ENCODE measurements at places on chromosomes 7 and 10.

DNA sequence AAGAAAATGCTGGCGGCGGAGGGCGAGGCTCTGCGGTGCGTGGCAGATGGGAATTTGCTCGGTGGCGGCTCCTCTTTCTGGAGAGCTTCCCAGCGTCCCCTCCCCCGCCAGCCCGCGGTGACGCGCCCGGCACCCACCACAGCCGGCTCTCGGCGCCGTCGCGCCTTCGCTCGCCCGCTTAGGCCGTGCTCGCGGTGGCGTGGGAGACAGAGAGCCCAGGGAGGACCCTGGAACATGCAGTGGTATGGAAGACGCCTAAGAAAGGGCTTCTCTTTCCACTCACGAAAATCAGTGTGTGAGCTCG is 576 bp upstream of the CSGALNACT2 start:
- DNase-seq = peak; percentile 42

- DNase-seq = no peak
Observed at GRCh38 chr10:21519941-21520436, 5.5 kb downstream of the SKIDA1 start.

DNA sequence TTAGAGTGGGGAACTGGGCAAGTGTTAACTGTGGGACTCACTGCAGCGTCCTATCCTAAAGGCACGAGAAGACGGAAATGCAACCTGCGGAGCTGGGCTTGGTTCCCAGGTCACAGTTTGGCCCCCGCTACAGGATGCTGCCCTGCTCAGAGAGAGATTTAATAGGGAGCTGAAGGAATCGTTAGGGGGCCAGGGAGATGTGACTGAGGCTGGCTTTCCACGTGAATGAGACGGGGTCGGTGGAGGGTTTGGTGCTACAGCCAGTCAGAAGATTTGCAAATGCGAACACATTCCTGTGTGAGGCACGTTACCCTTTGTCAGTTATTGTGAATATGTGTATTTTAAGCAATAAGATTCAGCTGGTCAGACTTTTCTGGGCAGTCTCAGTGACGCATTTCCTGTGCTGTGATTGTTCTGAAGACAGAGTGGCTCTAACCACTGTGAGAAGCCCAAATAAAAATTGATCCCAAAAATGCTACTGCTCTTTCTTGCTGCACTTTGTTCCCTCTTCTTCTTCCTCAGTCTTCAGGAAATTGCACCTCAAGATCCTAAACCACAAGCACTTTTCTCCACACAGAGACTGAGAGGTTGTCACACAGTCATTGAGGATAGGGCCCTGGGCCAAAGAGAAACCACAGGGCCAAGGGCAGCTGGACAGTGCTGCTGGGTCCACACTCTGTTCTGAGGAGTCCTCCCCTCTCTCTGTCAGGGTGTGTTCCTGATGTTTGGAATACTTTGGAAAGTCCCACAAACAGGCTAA is 21.2 kb downstream of the CYP17A1 start:
- no peak for DNase-seq

GRCh38 chr10:52100011-52100547 is 214.0 kb upstream of the DKK1 start:
- no peak for DNase-seq

DNA sequence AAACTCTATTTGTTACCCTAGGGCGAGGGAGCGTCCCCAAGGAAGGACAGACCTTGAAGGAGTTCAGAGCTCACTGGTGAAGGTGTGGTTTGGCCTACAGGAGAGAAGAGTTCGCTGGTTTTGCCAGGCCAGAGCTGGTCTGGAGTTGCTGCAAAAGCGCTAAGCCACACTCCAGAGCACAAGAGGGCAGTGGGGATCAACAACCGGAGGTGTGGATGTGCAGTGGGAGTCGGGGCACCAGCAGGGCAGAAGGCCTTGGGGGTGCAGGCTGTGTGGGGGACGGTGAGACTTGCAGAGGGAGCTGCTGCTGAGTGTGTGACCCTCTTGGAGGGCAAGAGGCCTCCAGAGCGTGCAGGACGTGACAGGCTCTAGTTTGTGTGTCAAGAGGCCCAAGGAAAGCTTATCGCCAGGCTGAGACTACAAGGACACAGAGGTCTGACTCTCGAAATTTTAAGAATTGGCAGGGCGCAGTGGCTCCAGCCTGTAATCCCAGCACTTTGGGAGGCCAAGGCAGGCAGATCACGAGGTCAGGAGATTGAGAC is 14.3 kb upstream of the CUL1 start:
- DNase-seq = no peak

- no peak for DNase-seq
Observed at GRCh38 chr7:43904533-43905208, 1.7 kb downstream of the URGCP start.

GRCh38 chr7:44638611-44639557 is 32.5 kb downstream of the OGDH start:
- DNase-seq = peak; percentile 87

GRCh38 chr7:148115308-148115707 is 475.3 kb upstream of the C7orf33 start:
- DNase-seq = no peak

DNA sequence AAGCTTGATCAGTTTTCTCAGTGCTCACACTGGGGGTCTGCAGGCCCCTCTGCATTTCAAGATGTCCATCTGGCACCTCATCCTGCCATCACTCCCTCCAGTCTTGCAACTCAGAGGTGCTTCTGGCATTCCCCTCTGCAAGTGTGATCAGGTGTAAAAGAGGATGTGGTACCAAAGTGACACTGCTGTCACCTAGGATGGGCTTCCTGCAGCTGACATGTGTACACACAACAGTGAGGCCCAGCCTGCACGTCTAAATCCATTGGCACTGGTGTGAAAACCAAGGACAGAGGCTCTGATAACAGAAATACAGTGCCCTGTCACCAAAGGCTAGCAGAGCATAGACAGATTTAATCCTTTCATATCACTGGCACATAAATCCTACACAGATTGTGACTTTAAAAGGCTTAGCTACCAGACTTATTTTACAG is 162.5 kb upstream of the CELF2 start:
- no peak for DNase-seq

DNA sequence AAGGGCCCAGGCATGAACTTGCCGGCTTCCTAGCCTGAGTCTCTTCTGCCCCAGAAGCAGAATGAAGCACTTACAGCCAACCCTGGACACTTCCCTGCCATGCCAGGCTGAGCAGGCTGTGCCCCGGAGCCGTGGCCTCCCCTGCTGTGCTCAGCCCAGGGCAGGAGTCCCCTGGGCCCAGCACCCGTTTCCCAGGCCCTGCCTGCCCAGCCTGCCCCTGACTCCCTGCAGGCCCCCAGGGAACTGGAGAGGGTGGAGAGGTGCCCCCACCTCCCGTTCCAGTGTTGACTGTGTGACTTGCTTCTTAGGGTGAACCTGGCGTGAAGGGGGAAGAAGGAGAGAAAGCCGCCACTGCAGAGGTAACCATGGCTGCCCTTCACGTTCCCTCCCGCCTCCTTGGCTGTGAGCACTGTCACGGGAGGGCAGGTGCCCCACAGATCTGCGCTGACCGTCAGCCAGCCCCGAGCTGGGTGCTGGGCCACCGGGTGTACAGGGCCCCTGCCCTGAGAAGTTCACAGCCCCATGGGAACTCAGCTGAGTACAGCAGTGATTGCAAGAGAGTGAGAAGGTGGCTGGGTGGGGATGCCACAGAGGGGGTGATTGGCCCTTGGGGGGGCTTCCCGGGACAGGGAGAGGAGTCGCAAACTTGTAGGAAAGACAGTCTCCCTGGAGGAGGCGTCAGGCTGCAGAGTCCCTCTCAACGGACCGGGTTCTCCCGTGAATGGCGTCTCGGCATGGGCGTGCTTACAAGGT is 75.9 kb downstream of the MYL10 start:
- DNase-seq = no peak

GRCh38 chr10:78185693-78186055 is 152.0 kb downstream of the RPS24 start:
- no peak for DNase-seq

DNA sequence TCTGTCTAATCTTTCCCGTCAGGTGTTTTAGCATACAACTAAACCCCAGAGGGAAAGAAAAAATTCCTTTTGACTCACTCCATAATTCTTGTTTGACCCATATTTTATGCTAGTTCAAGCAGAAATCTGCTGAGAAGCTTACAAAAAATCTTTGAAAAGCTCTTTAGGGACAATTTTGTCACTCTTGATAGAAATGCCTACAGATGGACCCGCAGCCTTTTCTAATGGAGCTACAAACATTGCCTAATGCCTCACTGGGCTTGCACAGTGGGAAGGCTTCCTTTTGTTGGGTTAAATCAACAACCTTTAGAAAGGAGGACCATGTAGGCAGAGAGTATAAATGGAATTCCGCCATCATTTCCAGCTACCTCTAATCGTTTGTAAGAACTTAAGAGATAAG is 344.5 kb downstream of the PCLO start:
- DNase-seq = no peak

GRCh38 chr10:70996549-70996948 is 108.2 kb upstream of the PCBD1 start:
- DNase-seq = no peak

- DNase-seq = no peak
Observed at GRCh38 chr7:33738260-33738935, 166.9 kb upstream of the BMPER start.

DNA sequence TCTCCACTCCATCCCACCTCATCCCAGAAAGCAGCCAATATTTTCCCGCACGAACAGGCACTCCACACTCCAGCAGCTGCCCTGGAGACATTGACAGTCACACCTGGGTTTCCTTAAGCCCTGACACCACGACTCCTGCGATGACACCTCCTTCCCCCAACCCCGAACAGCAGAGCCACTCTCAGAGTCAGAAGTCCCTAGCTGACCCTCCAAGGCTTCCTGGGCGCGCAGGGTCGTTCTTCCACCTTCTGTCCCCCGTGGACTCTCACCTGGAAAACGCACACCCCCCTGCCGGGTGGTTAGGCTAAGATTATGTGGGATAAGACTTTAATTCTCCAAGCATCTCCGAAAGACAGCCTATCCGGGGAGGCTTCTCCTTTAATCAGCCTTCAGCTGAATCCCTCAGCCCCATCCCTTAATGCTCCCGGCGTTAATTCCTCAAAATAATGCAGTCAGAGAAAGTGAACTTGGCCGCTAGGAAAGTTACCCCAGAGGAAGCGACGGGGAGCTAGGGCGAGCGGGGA is 1.1 kb downstream of the DENND11 start:
- no peak for DNase-seq

DNA sequence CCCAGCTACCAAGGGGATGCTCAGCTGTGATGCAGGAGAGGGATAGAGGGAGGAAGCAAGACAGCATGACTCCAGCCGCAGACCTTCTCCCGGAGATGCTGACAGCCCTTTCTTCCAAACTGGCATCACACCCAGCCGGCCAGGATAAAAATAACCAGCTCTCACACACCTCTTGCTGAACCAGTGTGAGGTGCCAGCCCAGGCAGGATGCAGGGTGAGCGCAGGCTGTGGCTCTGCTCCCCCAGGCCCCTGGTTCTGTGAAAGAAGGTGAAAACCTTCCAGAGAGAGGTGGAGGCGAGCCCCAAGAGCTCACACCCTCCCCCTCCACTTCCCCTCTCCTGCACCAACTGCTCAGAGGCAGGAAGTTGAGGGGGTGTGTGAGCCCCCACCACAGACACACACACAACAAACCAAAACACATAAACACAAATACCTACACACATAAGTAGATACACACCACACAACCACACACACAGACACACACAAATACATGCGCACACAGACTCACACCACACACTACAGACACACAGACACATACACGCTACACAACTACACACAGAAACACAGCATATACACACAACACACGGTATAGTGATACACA is 4.0 kb downstream of the GPR15LG start:
- DNase-seq = peak; percentile 40

GRCh38 chr10:101046332-101047238 is 15.2 kb upstream of the KAZALD1 start:
- no peak for DNase-seq

DNA sequence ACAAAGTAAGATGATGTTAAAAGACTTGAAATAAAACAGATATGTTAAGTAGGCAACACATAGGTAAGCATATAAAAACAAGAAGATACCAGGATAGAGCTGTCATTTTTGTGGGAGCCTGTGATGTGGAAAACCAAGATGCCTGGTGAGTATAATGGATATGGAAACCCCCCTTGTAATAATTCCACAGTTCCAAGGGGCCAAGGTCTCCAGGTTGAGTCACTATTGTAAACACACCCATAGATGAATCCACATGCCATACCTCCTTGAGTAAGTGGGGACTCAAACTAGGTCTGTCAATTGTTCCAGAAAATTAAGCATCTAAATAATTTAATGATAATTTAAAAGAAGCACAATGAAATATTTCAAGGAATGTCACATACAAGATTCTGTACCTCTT is 15.9 kb downstream of the CAV1 start:
- no peak for DNase-seq

- DNase-seq = no peak
Observed at GRCh38 chr7:37993060-37993501, 72.6 kb downstream of the EPDR1 start.

DNA sequence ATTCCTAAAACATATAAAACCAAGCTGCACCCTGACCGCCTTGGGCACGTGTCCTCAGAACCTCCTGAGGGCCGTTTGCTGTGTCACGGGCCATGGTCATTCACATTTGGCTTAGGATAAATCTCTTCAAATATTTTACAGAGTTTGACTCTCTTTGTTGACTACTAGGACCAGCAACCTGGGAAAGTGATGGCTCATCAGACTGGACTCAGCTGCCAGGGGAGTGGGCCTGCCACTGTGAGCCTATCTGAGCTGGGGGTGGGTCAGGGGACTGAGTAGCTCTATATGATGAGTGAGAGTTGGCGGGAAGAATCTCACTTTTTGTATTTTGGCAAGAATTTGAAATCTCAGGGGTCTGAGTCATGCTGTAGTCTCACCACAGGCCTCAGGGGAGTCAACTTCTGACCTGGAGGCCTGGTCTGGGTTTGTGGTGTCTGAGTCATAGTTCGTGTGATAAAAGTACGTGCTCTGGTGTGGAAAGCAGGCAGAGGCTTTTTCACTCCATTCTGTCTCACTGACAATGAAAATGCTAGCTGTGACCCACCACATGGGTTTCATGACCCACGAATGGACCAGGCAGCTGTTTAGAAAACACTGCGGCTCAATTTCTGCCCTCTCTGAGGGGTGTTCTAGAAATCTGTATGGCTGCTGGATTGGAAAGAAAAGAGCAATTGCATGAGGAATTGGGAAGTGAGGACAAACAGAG is 4.2 kb upstream of the UPP1 start:
- peak; percentile 77 for DNase-seq

DNA sequence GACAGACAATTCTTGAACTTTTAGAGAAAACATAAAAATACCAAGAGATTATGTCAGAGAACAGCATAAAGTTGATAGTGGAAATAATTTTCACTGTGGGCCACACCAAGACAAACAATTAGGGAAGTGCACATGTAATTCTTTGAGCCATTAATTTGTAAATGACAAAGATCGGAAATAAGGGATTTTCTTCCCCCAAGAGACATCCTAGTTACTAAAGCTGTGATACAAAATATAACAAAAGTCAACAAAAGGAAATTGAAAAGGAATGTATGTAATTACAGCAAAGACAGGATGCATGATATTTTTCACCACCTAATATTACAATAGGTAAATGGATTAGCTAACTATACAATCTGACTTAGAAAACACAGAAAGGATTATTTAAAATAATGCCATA is 12.4 kb upstream of the LRRC72 start:
- DNase-seq = no peak

GRCh38 chr7:75914169-75914654 is 743 bp upstream of the POR start:
- no peak for DNase-seq

- no peak for DNase-seq
Observed at GRCh38 chr7:123712619-123713018, 36.2 kb downstream of the WASL start.

Measured in stimulated activated naive CD8-positive, alpha-beta T cell treated with anti-CD3 and anti-CD28 coated beads, Interleukin-15, amount 100 ng/mL, for 72 hours (primary cell).